ENCODE measurements at places on chromosomes 1 and 21.

GRCh38 chr1:185534801-185535200 lies 199.4 kb upstream of the HMCN1 start:
- peak; percentile 21 for DNase-seq

- DNase-seq: no peak
Observed at GRCh38 chr1:53618500-53619366, 120.2 kb downstream of the GLIS1 start.

- no peak for DNase-seq
Observed at GRCh38 chr1:164647211-164647610, 88.2 kb downstream of the PBX1 start.

DNA sequence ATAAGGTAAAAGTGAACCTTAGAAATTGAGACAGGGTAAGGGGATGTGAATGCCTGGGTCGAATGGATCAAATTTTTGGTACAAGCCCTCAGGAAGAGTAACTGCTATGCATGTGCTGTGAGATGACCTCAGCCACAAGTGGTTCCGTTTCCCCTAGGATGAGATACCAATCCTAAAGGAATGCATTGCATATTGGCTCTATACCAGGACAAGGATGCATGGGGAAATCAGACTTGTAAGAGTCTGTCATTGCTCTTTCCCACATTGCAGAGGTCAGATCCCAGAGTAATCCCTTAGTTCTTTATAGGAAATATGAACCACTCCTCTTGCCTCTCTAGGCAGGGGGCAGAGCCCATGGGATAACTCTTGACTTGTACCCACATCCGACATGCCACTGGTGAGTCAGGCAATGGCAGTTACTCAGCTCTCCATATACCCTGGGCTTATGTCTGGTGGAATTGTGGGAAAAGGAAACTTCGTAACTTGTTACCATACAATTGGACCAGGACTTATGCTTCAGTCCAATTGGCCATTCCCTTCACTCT lies 428.3 kb upstream of the ZRANB2 start:
- no peak for DNase-seq

DNA sequence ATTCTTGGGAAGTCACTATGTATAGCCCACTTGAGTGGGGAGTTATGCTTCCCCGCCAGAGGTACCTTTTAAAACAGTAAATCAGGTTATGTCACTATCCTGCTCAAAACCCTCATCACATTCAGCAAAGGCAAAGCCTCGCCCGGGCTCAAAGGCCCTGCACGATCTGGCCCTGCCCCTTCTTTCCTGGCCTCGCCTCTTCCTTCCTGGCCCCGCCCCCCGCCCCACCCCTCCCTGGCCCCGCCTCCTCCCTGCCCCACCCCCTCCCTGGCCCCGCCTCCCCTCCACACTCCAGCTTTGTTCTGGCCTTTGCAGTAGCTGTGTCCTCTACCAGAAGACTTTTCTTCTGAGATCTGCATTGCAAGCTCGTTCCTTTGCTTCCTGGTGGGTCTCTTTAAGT lies 6.6 kb downstream of the LDLRAD2 start:
- DNase-seq: peak; percentile 45

GRCh38 chr1:7513081-7513480 lies 258.0 kb upstream of the VAMP3 start:
- DNase-seq: no peak

GRCh38 chr1:20147846-20148570 lies 8.9 kb downstream of the PLA2G2F start:
- no peak for DNase-seq

GRCh38 chr1:184387476-184388318 lies 868 bp downstream of the C1orf21 start:
- DNase-seq: peak; percentile 15

- DNase-seq: no peak
Observed at GRCh38 chr1:208216806-208217205, 27.4 kb downstream of the PLXNA2 start.

Measured in B cell (primary cell).